ENCODE measurements at places on chromosomes 13 and 19. TPM values are rescaled to one million over a fixed set of nuclear protein-coding genes. Genes with fewer than 3 reads are reported as not detected.

Gene PCDH20
- 7.7 TPM for total RNA-seq

Gene SLAIN1
- total RNA-seq, result 7.4 TPM

Gene C2CD4C
- 0.49 TPM for total RNA-seq

- DNase-seq, result no peak
Measured at GRCh38 chr19:46461537-46461936, 9.8 kb downstream of the PNMA8A start.

DNA sequence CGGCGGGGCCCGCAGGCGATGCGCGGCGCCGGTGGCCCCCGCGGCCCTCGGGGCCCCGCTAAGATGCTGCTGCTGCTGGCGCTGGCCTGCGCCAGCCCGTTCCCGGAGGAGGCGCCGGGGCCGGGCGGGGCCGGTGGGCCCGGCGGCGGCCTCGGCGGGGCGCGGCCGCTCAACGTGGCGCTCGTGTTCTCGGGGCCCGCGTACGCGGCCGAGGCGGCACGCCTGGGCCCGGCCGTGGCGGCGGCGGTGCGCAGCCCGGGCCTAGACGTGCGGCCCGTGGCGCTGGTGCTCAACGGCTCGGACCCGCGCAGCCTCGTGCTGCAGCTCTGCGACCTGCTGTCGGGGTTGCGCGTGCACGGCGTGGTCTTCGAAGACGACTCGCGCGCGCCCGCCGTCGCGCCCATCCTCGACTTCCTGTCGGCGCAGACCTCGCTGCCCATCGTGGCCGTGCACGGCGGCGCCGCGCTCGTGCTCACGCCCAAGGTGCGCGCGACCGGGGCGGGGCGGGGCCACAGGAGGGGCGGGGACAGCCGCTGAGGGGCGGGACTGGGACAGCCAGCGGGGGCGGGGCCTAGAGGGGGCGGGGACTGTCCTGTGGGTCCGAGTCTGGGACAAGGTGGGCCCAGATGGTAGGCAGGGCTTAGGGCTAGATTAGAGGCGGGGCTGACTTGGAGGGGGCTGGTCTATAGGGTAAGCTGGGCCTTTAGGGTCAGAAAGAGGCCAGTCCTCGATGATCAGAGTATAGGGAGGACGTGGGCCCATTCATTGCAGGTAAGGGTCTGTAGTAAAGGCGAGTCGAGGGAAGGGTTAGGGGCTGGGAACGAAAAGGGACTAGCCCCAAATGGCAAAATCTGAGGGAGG, 5.1 kb downstream of the GRIN2D start:
- DNase-seq, result peak; percentile 60

DNA sequence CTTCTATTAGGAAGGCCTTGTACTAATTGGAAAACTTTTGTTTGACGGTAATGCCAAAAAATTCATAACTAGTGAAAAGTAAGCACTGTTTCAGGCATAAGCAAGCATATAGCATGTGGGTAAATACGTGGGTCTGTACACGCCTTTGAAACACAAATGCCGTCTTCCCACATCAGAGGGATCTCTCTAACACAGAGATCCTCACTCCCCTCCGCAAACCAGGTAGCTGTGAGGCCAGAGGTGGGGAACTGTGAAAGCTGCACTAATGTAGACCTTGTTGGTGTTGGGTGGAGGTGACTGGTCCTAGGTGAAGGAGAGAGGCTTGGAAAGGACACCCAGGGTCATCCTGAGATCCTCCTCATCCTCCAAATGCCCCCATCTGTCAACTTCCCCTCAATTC, 16.0 kb upstream of the POU2F2 start:
- DNase-seq, result no peak

DNA sequence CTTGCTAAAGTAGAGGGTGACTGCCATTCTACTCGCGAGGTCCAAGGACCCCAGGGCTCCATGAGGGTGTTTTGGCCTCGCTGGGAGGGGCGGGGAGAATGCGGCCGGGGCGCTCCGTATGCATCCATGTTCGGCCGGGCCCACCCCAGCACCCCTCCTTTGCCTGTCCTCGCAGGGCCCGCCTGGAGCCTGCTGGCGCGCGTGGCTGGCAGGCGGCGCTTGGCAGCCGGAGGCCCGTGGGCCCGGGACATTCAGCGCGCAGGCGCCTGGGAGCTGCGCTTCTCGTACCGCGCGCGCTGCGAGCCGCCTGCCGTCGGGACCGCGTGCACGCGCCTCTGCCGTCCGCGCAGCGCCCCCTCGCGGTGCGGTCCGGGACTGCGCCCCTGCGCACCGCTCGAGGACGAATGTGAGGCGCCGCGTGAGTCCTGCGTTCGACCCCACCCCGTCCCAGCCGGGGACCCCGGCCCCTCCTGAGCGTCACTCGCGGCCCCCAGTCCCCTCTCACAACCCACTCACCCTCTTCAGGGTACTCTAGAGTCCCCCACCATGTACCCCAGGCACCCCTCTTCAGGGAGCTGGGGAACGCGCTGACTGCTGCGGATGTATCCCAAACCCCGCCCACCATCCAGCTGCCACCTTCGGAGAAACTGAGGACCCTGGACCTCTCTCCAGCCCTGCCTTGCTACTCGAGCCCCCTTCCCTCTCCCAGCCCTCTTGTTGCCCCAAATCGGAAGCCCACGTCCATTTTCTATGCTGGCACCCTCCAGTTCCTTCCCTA, 4.1 kb downstream of the DLL3 start:
- no peak for DNase-seq

- DNase-seq, result no peak
Measured at GRCh38 chr13:114053026-114053425, 79.2 kb upstream of the C13orf46 start.

DNA sequence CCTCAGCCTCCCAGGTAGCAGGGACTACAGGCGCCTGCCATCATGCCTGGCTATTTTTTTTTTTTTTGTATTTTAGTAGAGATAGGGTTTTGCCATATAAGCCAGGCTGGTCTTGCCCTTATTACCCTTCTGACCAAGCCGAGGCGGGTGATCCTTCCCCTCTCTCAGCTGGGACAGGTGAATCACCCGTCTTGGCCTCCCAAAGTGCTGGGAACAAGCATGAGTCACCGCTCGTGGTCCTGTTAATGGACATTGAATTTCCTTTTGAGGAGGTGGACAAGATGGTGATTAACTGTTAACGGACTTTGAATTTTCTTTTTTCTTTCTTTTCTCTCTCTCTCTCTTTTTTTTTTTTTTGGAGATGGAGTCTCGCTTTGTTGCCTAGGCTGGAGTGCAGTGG, 10.6 kb downstream of the CD70 start:
- DNase-seq, result no peak

DNA sequence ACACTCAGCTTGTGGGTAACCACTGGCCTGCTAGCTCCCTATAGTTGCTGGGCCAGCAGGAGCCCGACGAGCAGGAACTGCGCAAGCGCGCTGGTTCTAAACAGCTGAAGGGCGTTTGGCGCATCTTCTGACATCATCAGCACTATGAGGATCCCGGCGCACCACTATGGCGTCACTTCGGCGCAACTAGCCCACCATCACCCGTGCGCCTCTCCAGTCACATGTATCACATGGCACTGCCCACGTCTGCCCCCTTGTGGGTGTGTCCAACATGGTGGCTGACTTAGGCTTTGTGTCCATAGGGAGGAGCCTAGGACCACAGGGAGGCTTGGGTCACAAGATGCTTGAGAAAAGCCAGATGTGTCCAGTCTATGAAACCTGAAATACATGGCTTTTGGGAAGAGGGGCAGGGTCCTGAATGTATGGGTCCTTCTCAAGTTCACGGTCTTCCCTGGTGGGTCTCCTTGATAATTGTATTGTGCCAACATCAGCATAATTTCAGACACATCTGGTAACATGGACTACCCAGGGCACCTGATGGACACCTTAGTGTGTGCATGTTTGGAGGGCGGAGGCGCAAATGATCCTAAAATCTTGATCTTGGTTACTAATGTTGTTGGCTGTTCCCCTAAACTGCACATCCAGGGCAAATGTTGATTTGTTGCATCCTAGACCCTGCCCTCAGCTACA, 18.0 kb downstream of the KLK4 start:
- no peak for DNase-seq

- no peak for DNase-seq
Measured at GRCh38 chr13:87535911-87536310, 135.3 kb upstream of the SLITRK5 start.
